ENCODE measurements at places on chromosomes 6 and 20.

GRCh38 chr20:48695738-48696137, 132.1 kb downstream of the PREX1 start:
- DNase-seq: no peak

DNA sequence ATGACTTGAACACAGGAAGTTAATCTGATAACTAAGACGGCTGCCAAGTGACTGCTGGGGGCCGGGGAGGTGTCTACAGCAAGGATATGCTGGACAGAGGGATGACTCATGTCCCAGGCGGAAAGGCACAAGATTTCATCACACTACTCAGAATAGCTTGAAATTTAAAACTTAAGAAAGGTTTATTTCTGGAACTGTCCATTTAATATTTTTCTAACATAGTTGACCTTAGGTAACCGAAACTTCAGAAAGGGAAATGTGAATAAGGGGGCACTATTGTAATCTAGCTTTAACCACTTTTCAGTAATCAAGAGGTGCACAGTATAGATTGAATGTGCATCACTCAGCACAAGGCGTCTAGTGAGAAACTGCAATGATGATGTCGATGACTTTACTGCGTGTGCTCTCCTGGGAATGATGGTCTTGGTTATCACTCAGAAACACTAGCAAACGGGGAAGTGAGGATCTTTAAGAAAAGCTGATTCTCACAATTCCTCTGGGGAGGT, 171.5 kb downstream of the QKI start:
- DNase-seq: no peak

DNA sequence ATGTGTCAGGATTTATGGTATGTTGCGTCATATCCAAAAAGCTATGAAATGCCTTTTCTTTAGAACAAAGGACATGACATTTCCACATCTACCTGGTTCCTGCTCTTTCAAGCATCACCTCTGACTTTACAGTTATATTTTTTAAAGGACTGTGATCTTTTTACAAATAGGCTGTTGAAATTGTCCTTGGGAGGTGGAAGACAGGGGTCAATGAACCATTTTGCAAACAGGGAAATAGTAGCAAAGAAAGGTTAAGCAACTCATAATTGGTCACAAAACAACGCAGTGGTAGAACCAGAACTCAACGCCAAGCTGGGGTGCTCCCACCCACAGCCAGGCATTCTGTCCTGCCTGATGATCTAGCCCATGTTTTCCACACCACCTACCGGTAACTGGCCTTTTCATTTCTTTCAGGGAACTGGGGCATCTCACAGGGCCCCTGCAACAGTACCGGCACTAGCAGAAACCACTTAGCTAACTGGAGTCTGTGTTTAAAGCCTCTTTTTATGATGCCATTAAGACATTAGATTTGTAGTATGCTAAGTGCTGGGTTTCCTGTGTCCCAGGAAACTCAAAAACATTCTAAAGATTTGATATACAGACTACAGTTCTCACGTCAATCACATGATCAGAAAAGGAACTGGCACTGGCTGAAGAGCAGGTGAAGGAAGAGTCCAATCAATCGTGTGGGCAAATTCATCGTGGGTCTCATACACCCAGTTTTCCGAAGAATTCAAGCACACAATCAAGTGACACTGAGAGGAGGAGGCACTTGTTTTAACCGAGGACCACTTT, 13.9 kb downstream of the ZNF217 start:
- peak; percentile 56 for DNase-seq

DNA sequence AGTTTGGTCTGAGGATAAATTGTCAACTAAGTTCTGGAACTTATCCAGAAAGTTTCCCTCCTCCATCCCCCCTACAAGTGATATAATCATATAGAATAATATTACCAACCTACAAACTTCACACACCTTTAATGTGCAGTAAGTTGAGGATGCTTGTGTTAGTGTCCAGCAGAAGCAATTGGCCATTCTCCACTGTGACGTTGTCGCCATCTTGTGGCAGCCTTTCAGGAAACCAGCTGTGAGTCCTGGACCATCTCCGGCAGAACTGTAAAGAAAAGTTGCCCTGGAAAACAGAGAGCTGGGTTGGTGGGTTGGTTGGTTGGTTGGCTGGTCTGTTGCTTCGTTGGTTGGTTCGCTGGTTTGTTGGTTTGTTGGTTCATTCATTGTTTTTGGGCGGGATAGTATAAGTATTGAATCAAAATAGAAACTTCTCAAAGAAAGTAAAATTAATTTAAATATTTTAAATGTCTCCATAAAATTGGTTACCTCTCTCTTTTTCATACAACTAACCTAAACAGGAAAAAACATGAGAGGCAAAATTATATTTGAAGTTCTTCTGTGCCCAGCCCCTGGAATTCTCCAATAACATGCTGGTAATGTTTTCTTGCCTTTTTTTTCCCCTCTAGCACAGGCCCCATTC, 127.5 kb downstream of the PKHD1 start:
- DNase-seq: peak; percentile 80

GRCh38 chr6:111750753-111751673, 122.2 kb downstream of the FYN start:
- DNase-seq: no peak

- DNase-seq: peak; percentile 62
Measured at GRCh38 chr6:156883497-156884252, 106.5 kb downstream of the ARID1B start.

DNA sequence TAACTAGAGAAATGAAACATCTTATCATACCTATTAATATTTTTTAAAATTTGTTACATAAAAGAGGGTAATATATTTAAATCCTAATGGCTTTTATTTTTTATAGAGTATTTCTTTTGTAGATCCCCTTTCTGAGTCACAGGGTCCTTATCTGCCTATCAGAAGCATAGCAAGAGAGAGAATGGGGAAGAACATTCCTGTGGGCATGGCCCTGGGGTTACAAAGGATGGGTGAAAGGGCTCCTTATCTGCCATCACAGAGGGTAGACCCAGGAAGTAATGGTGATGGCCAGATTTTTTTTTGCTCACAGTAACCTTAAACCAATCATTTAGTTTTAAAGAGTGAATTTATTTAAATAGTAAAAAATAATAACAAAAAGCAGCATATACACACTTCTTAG, 582.1 kb upstream of the HTR1E start:
- no peak for DNase-seq

DNA sequence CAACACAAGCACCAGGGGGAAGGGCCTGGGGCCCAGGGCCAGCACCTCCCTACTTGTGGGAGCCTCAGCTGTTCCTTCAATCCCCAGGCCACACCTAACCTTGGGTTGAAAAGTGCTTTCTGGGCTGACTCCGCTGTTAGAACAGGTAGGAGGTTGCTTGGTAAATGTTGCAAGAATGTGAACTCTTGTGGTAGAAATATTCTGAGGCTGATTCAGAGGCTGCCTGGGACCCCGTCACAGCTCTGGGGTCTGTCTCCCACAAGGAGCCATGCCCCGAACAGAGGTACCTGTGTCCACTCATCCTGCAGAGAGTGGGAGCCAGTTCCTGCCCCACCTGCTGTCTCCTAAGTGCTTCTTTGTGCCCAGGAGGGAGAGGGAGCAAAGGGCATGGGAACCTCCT, 14.4 kb upstream of the MAS1L start:
- no peak for DNase-seq

DNA sequence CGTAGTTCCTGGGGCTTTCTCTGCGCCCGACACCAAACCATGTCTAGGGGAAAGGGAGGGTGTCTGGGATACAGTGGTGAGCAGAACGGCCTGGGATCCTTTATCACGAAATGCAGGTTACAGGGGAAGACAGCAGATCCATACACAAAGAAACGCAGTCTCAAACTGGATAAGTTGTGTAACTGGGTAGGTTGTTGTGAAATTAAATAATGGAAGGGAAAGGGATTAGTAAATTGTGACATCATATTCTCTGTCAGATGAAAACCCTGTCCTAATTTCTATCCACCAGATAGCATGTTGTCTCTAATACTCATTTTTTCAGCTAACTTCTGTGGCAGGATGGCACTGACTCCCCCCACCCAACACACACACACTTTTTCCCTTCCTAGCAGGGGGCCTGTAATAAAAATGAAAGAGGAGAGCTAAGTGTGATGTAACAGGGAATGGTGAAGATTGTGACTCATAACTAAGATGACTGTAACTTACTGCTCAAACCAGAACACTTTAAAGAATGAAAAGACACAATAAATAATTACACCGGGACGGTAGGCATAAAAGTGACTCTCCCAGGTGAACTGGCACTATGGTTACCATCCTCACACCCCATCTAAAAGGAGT, 769 bp upstream of the TRPC4AP start:
- DNase-seq: no peak

GRCh38 chr6:20211037-20211940, 980 bp downstream of the MBOAT1 start:
- peak; percentile 65 for DNase-seq

DNA sequence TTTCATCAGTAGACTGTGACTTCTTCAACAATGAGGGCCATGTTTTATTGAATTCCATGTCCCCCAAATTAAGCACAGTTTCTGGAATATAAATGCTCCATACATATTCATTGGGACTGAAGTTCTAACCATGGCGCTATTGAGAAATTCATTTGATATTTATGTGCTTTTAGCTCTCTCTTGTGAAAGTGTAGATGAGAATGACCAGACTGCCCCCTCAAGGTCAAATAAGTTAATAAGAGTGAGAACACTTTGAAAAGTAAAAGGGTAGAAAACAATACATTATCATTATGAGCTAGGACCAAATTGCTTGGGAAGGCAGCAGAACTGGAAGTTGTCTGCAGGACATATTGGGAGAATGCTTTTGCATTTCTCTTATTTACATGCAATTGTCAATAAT, 597.9 kb downstream of the EPM2A start:
- DNase-seq: no peak

DNA sequence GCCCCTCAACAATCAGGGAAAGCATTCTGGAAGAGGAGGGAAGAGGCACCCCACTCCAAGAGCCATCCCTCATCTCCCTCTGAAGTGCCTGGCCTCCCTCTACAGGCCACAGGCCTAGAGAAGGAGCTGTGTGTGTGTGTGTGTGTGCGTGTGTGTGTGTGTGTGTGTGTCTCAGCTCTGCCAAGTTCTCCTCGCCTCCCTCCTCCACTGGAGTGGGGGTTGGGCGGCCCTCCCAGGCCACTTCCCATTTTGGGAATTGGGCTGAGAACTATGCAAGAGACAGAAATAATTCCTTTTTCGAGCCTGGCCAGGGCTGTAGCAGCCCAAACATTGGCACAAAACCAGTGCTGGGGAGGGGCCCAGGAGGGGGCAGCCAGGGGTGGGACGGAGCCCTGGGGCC, 35.7 kb downstream of the KCNB1 start:
- DNase-seq: peak; percentile 64

GRCh38 chr6:82955841-82956240, 109.8 kb downstream of the UBE3D start:
- no peak for DNase-seq

DNA sequence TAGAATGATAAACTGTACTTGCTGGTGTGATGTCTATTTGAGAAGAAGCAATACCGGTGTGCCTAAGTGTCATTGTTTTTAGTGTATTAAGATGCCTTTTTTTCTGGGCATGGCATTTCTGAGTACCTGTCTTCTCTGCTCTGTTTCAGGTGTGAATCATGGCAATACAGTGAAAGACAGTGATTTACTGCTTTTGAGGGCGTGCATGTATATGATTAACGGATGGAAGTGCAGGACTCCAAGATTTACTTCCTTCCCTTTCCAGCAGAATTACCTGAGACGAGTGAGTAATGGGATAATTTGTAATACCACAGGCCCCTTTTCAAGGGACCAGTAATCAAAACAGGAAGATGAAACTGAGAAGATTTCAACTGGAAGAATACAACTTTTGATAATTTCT, 315.8 kb downstream of the SOX4 start:
- no peak for DNase-seq
